Immature natural killer cell (primary cell): ENCODE measurements at places on chromosomes 2 and 18.

DNA sequence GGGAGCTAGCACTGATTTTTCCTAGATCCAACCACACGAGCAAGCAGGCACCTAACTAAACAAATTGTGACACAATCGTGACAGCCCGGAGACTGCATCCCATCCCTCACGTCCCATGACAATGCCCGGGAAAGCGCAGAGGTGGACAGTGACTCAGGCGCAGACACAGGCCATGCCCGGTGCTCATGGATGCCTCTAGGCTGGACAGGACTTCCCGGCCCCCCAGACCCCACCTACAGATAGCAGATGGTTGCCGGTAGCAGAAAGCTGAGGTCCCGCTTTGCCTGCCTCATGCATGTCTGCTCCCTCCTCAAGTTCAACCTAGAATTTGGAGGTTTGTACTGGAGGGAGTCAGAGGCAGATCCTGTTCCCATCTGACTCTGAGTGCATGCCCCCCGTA is 81.0 kb downstream of the TPO start:
- no peak for DNase-seq

DNA sequence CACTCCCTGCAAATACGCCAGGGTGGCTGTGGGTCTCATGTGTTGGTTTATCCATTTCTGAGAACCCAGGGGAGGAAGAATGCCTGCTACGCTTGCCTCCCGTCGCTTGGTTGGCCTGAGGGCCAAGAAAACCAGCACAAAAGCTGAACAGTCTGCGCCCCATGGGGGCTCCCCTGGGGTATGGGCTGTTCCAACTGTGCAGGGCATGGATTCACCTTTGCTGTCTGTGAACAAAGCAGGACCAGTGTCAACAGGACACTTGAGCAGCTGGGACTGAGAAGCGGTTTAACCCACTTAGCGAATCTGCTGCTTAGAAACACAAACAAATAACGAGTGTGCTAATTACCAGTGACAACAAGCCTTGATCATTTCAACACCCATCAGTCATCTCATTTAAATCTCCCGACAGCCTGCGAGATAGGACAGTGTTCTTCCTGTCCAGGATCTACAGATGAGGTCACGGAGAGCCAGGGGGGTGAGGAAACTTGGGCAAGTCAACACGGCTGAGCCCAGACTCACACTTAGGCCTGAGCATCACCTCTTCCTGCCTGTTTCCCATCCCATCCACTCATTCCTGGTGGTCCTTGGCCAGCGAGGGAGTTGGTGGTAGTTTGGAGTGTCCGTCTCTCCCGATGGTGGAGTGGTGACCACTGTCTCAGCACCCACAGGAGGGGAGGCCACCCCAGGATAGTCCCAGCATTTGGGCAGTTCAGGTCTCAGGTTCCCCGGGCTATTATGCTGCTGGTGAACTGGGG is 111.6 kb upstream of the HAAO start:
- no peak for DNase-seq

DNA sequence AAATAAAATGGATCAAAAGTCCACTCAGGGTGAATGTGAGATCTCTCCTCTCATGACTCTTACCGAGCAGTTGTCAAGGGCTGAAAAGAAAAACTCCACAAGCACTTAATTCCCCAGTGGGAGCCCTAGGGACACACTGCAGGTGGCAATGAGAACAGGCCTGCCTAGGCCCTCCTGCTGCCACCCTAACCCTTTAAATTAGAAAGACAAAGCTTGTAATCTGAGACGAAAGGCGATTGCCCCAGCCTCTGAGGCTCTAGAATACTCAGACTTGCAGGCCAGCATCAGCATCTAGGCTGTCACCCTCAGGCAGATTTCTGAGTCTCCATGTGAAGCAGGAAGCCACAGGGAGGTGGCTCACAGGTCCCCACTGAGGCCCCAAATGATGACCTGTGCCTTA is 457.0 kb upstream of the MYT1L start:
- no peak for DNase-seq

- no peak for DNase-seq
These were observed 39.1 kb downstream of the STK17B start for GRCh38 chr2:196131949-196132925.

DNA sequence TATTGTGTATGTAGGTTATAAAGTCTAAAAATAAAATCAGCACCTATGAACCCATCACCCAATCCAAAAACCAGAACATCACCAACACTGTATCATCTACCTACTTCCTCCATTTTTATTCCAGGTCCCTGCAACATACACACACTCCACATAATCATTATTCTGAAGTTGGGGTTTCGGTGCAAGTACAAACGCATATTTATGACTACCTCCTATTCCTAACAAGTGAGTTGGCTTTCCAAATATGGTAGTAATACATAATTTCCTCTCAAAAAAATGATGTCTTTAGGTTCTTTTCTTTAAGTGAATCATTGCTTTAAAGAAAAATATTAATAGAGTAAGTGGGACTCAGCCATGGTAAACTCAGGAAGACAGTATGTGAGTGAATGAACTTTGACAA is 3.3 kb downstream of the ACVR1 start:
- DNase-seq = no peak
